ENCODE measurements at places on chromosomes 7 and 10. TPM values are rescaled to one million over a fixed set of nuclear protein-coding genes. Genes with fewer than 3 reads are reported as not detected.

Gene VTI1A
- 26.4 TPM for polyA plus RNA-seq

Gene GHRHR
- not detected for polyA plus RNA-seq

DNA sequence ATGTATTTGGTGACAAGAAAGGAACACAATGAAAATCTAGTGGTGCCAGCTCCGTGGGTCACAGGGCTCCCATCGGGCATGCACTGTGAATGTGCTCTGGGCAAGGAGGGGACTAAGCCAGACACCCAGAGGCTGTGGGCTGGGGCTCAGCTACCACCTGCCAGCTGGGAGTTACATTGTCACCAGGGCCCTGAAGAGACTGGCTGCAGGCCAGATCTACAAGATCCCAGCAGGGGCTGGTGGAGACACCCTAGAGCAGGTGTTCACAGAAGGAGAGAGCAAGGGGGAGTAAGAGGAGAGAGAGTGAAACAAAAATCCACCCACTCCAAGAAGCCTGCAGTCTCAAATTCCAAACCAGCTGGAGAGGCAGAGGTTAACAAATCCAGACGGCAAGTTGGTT is 116.6 kb upstream of the ADCY1 start:
- DNase-seq = no peak

DNA sequence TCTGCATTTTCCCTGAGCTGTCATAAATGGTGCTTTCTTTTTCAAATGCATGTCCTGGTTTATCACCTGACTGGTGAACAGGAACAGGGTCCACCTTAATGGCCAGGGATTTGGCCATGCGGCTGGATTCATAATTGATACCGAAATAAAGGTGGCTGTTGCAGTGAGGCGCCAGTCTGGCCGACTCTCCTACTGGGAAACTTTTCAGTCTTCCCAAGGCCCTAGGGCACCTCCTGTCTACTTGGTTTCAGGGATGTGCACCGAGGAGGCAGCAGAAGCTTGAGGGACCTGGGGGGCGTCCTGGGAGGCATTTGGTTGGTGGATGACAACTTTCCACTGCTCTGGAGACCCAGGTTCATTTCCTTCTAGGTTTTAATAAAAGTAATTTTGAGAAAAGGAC is 46.4 kb upstream of the FIGNL1 start:
- no peak for DNase-seq

- DNase-seq = peak; percentile 55
Measured at GRCh38 chr7:2809903-2810625, 34.0 kb downstream of the GNA12 start.

DNA sequence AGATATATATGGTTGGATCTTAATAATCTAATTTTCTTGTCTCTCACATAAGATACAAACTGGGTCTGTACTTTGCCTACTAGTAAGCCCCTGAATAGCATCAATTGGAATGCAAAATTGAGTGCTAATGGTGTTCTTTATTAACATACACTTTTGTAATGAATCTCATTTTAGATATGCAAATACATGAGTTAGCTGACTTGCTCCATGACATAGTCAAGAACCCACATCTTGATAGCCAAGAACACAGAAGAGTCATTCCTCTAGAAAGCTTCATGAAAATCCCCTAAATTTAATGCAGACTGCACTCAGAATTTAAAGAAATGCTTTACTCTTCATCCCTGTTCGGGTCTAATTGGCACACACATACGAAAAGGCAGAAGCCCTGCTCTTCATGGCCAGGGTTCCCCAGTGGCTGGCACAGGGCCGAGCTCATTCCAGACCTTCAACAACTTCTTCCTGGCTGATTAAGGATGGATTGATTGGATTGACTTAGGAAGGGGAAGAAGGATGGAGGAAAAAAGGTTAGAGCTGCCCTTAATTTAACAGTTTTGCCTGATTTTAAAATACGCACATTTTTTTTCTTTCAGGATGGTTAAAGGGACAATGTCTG is 431.1 kb upstream of the KLF6 start:
- no peak for DNase-seq

DNA sequence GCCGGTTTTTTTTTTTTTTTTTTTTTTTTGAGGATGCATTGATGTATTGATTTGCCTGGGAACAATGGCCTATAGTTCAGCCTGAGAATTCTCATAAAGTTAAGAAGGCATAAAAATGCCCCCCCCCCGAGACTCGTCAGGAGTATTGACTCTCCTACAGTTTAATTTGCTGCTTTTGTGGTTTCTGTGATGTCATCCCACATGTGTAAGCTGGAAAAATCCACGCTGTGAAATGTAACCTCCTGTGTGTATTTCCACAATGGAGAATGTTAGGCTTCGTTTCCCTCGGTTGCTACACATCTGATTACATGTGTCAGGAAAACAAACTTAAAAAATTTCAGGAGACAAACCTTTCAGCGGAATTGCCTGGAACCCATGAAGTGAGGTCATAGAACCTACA is 117.9 kb downstream of the FANK1 start:
- peak; percentile 69 for DNase-seq
